Ascending aorta (tissue), 2 donors: ENCODE measurements at places on chromosomes 16 and 17. TPM values are rescaled to one million over a fixed set of nuclear protein-coding genes. Genes with fewer than 3 reads are reported as not detected.

CLEC10A gene
- 29.8 TPM for total RNA-seq

SEZ6 gene
- total RNA-seq: not detected

EVI2B gene
- 0.85 TPM for total RNA-seq

CDT1 gene
- total RNA-seq: not detected

DYNLRB2 gene
- total RNA-seq: not detected

AMDHD2 gene
- 16.1 TPM for total RNA-seq

KRT33A gene
- not detected for total RNA-seq

SPIRE2 gene
- not detected for total RNA-seq

- H3K36me3 ChIP-seq: no peaks in the 10 kb centered on the region
- no peak overlapping the region for H3K27ac ChIP-seq
- DNase-seq: no peak
- no peaks in the 10 kb centered on the region for H3K4me1 ChIP-seq
- no peak overlapping the region for H3K4me3 ChIP-seq
Observed at GRCh38 chr17:83178533-83179304, 99.3 kb downstream of the METRNL start.

DNA sequence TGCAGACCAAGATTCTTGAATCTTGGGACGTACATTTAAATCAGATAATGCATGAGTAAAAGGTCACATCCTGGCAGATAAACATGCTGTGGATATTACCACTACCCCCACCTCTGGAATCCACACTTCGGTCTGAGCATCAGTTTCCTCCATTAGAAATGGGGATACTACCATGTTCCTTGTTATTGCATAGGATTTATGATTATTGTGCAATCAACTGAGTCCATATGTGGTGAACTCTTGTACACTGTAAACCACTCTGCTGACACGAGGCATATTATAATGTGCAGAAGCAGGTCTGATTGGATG, 108.7 kb downstream of the VAT1L start:
- H3K4me1 ChIP-seq: no peaks in the 10 kb centered on the region
- no peaks in the 10 kb centered on the region for H3K36me3 ChIP-seq

GRCh38 chr16:14070555-14070876, 603 bp upstream of the MRTFB start:
- H3K4me1 ChIP-seq: no peaks in the 10 kb centered on the region
- peak overlapping the region; percentile 74 for H3K27ac ChIP-seq
- H3K4me3 ChIP-seq: peak overlapping the region; percentile 100
- H3K36me3 ChIP-seq: no peaks in the 10 kb centered on the region

GRCh38 chr16:23283571-23283970, 18.5 kb upstream of the SCNN1B start:
- H3K4me3 ChIP-seq: no peak overlapping the region
- DNase-seq: no peak
- no peaks in the 10 kb centered on the region for H3K36me3 ChIP-seq

DNA sequence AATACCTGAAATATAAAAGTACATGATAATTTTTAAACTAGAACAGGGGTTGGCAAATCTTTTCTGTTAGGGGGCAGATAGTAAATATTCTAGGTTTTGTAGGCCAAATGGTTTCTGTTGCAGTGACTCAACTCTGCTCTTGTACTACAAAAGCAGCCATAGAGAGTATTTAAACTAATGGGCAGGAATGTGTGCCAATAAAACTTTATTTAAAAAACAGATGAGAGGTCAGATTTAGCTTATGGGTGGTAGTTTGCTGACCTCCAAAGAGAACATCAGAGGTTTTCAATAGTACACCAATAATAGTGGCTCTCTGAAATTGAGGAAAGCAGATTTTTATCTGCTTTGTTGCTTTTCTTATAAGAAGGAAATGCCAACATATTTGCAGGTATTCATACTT, 15.2 kb upstream of the FAM20A start:
- no peak overlapping the region for H3K27ac ChIP-seq
- no peak overlapping the region for H3K4me3 ChIP-seq
- H3K27me3 ChIP-seq: no peaks in the 10 kb centered on the region
- H3K4me1 ChIP-seq: no peaks in the 10 kb centered on the region
- DNase-seq: no peak

GRCh38 chr17:56834380-56835263, 671 bp downstream of the DGKE start:
- peak; percentile 72 for DNase-seq
- no peaks in the 10 kb centered on the region for H3K36me3 ChIP-seq
- peak overlapping the region; percentile 91 for H3K4me3 ChIP-seq

GRCh38 chr16:84874983-84875382, 55.2 kb downstream of the CRISPLD2 start:
- H3K27me3 ChIP-seq: no peaks in the 10 kb centered on the region
- no peaks in the 10 kb centered on the region for H3K4me1 ChIP-seq
- H3K27ac ChIP-seq: no peak overlapping the region
- H3K4me3 ChIP-seq: no peak overlapping the region

DNA sequence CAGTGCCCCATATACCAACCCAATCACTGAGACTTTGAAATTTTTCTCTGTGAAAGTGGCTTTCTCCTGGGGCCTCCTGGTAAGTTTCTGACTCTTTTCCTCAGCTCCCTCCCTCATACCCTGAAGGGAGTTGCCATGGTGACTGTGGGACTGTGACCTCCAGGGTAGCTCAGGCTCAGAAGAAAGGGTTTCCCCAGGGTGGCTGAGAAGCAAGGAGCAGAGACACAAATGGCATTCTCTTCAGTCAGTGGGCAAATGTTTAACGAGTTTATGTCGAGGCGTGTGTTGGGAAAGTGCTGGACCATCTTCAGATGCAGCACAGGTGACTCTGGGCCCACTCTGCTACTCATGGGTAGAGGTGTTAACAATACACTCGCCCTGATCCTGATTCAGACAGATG, 46.8 kb downstream of the MRPS23 start:
- DNase-seq: no peak
- no peaks in the 10 kb centered on the region for H3K4me1 ChIP-seq
- no peak overlapping the region for H3K27ac ChIP-seq
- no peak overlapping the region for H3K4me3 ChIP-seq

DNA sequence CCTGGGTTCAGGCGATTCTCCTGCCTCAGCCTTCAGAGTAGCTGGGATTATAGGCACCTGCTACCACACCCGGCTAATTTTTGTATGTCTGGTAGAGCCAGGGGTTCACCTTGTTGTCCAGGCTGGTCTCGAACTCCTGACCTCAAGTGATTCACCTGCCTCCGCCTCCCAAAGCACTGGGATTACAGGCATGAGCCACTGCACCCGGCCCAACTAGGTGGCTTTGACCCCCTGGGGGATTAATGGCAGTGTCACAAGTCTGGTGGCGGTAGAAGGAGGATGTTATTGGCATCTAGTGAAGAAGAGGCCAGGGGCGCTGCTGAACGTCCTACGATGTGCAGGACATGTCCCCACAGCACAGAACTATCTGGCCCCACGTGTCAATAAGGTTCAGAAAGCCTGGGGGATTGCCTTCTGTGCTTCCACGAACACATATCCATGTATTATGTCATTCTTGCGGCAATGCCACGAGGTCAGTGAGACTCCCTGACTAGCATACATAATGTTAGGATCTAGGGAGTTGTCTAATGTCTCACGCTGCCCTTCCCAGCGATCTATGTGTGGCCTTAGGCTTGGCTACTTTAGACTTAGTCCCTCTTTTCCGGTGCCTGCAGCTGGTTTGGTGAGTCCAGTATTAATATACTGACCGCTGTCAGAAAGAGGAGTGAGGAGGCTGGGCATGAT, 75.8 kb downstream of the ABCC6 start:
- DNase-seq: no peak
- no peak overlapping the region for H3K27ac ChIP-seq
- peaks cover 13% of the 10 kb centered on the region for H3K4me1 ChIP-seq
- H3K4me3 ChIP-seq: no peak overlapping the region

DNA sequence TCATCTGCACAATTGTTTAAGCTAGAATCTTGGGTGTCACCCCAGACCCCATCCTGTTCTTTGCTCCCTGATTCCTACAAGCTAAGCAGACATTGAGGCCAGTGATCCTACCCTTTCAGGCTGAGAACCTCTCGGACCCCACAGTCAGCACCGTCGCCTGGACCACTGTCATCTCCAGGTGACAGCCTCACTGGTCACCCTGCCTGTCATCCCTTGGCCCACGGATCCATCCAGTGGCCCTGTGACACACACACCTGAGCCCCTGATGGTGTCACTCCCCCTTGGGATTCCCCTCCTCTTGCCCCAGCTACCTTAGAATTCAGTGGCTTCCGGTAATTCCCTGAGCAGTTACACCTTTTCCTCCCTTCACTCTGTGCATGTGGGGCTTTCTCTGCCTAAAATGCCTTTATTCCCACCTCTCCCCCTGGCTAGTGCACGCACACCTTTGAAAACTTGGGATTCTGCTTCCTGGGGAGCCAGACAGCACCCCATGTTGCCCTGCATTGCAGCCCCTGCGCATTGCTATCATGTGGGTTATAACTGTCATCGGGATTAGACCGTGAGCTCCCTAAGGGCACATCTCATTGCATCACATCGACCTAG, 3.0 kb downstream of the C16orf86 start:
- peaks cover 9% of the 10 kb centered on the region for H3K4me1 ChIP-seq
- H3K27ac ChIP-seq: no peak overlapping the region
- DNase-seq: no peak
- H3K36me3 ChIP-seq: no peaks in the 10 kb centered on the region

DNA sequence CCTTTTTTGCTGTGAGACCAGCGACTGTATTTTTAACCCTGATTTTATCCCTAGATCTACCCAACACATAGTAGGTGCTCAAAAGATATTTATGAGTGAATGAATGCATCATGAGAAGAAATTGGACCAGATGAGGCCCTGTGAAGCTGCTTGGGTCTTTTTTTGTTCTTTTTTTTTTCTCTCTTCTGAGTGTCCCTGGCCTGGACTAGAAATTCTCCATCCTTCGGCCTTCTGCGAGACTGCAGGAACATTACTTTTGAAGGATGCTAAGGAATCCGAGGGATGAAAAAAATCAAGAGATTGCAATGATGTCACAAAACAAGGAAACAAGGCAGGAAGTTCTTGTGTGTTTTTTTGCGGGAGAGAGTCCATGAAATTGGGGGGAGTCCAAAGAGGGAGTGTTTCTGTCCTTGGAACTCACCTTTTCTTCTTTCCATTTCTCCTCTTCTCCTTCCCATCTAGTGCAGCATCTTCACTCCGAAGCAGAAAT, 560 bp upstream of the RUSF1 start:
- no peaks in the 10 kb centered on the region for H3K27me3 ChIP-seq
- peak overlapping the region; percentile 97 for H3K27ac ChIP-seq
- H3K4me3 ChIP-seq: peak overlapping the region; percentile 97
- peaks cover 11% of the 10 kb centered on the region for H3K36me3 ChIP-seq

- no peak overlapping the region for H3K27ac ChIP-seq
- no peak for DNase-seq
- H3K4me3 ChIP-seq: no peak overlapping the region
- peaks cover 2% of the 10 kb centered on the region for H3K36me3 ChIP-seq
Observed at GRCh38 chr16:49724774-49725173, 131.1 kb downstream of the ZNF423 start.

DNA sequence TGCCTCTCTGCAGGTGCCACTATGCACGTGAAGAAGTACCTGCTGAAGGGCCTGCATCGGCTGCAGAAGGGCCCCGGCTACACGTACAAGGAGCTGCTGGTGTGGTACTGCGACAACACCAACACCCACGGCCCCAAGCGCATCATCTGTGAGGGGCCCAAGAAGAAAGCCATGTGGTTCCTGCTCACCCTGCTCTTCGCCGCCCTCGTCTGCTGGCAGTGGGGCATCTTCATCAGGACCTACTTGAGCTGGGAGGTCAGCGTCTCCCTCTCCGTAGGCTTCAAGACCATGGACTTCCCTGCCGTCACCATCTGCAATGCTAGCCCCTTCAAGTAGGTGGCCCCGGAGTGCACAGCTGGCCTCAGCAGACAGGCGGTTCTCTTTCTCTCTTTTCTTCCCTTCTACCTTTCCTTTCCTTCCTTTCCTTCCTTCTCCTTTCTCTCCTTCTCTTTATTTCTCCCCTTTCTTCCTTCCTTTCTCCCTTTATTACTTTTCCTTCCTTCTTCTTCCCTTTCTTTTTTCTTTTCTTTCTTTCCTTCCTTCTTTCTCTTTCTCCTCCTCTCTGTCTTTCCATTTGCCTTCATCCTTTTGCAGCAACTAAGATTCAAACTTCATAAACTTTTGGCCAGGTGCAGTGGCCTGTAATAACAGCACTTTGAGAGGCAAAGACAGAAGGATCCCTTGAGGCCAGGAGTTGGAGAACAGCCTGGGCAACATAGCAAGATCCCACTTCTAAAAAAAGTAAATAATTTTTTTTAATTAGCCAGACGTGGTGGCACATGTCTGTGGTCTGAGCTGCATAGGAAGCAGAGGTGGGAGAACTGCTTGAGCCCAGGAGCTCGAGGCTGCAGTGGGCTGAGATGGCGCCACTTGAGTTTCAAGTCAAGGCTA, 46.7 kb downstream of the SCNN1B start:
- no peak overlapping the region for H3K27ac ChIP-seq
- no peak overlapping the region for H3K4me3 ChIP-seq
- H3K36me3 ChIP-seq: no peaks in the 10 kb centered on the region

GRCh38 chr17:41538565-41538991, 10.5 kb upstream of the KRT19 start:
- H3K4me3 ChIP-seq: no peak overlapping the region
- no peaks in the 10 kb centered on the region for H3K36me3 ChIP-seq
- no peaks in the 10 kb centered on the region for H3K27me3 ChIP-seq
- no peak for DNase-seq
- no peak overlapping the region for H3K27ac ChIP-seq

DNA sequence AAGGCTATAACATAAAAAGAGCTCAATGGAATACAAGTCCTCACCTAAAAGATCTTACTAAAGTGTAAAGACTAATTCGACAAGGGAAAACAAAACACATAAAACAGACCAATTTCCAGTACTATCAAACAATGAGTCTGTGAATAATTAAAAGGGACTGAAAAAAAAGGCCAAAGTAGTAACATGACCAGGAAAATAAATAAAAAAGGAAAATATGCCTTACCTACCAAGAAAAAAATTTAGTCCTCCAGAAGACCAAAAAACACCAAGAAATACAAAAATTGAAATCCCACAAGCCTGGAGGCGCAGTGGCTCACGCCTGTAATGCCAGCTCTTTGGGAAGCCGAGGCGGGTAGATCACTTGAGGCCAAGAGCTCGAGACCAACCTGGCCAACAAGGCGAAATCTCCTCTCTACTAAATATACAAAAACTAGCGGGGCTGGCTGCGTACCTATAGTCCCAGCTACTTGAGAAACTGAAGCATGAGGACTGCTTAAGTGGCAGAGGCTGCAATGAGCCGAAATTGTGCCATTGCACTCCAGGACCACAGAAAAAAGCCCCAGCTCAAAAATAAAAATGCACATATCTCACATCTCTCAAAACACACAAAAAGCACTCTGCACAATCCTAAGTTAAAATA, 60.8 kb downstream of the TEX14 start:
- H3K36me3 ChIP-seq: no peaks in the 10 kb centered on the region
- no peaks in the 10 kb centered on the region for H3K27me3 ChIP-seq
- no peaks in the 10 kb centered on the region for H3K4me1 ChIP-seq
- H3K27ac ChIP-seq: peak overlapping the region; percentile 85

- no peaks in the 10 kb centered on the region for H3K27me3 ChIP-seq
- DNase-seq: no peak
Observed at GRCh38 chr17:61425682-61426481, 26.2 kb downstream of the TBX2 start.

DNA sequence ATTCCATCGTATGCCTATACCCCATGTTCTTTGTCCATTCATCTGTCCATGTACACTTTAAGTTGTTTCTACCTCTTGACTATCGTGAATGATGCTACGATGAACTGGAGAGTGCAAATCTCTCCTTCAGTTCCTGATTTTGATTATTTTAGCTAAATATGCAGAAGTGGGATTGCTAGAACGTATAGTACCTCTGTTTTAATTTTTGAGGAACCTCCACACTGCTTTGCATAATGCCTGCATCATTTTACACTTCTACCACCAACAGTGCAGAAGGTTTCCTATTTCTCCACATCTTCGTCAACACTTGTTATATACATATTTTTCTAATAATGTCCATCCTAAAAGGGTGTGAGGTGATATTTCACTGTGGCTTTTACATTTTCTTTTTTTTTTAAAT, 43.9 kb downstream of the SDR42E1 start:
- no peak for DNase-seq
- no peak overlapping the region for H3K4me3 ChIP-seq
- H3K27me3 ChIP-seq: no peaks in the 10 kb centered on the region
- no peaks in the 10 kb centered on the region for H3K36me3 ChIP-seq
- H3K27ac ChIP-seq: no peak overlapping the region
